ENCODE measurements at places on chromosomes 2 and 18. TPM values are rescaled to one million over a fixed set of nuclear protein-coding genes. Genes with fewer than 3 reads are reported as not detected.

- DNase-seq: no peak
Measured at GRCh38 chr2:181307203-181307991, 149.8 kb upstream of the ITGA4 start.

- DNase-seq: no peak
Measured at GRCh38 chr2:46351750-46352138, 54.5 kb downstream of the EPAS1 start.

DNA sequence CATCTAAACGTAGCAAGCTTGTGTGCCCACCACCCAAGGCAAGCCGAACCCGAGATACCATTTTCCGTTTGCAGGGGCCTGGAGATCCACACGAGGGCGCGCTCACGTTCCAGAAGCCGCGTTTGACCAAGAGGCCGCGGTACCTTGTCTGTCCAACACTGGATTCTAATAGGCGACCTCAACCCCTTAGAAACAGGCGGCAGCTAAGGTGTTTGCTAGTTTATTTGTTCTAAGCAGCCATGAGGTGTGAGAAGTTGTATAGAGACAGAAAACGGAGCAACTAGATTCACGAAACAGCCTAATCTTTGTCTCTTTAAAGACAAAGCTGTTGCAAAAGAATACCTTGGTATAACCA lies 4.2 kb downstream of the HOXD11 start:
- DNase-seq: peak; percentile 20

- no peak for DNase-seq
Measured at GRCh38 chr2:200360364-200360763, 53.9 kb downstream of the SPATS2L start.

- DNase-seq: no peak
Measured at GRCh38 chr2:156562124-156562523, 125.9 kb downstream of the GPD2 start.

Gene ZNF892
- total RNA-seq: 0.32 TPM

- DNase-seq: no peak
Measured at GRCh38 chr2:188576651-188577050, 285.0 kb downstream of the GULP1 start.

DNA sequence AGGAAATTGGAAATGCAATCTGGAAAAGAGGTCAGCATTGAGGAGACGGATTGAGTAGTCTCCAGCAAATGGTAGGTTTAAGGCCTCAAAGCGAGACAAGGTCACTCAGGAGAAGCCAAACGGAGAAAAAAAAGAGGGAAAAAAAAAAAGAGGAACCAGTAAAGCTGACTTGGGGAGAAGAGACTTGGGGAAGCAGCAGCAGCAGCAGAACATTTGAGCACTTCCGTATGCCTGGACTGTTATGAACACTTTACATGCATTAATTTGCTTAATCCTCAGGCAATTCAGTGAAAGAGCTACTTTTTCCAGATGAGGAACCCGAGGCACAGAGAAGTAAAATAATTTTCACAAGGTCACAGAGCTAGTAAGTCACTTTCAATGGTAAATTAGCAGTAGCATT lies 81.3 kb downstream of the OSBPL6 start:
- DNase-seq: no peak

- no peak for DNase-seq
Measured at GRCh38 chr2:206240327-206240726, 34.1 kb upstream of the ZDBF2 start.

DNA sequence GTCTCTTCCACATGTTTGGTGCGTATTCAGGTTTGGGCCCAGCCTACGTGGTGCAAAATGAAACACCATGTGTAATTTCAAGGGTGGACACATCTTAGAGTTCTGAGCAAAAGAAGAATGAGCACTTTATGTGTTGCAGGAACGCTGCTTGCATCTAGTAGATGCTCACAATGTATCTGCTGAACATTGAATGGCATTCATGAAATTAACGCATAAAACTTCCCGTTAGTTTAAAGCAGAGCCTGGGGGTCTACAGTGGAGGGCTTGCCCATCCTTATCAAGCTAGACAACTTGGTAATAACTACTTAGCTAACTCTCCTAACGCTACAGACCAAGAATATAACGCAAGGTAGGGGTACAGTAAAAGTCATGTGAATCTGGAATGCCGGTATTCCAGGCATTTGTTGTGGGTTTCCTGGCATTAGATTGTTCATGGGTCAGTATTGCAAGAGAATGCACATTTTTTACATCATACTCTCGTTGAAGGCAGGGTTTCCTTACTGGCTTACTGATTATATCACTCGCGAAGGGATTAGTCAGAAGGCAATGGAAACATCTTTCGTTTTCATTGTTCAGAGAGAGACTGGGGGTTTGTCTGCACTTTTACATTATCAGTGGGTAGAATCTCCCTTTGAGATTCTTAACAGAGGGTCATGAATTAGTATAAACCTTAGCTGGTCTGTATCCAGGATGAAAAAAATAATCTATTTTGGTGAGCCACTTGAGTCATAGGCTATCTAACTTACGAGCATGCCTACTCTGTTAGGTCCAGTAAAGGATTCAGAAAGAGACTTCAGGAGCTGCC lies 229.5 kb upstream of the EPAS1 start:
- DNase-seq: peak; percentile 95

Gene DNAH7
- total RNA-seq: 0.06 TPM

- DNase-seq: peak; percentile 48
Measured at GRCh38 chr2:44550561-44550960, 188.8 kb downstream of the CAMKMT start.

- no peak for DNase-seq
Measured at GRCh38 chr2:135925571-135925970, 49.3 kb upstream of the MCM6 start.

Gene C2orf69
- total RNA-seq: 17.4 TPM

DNA sequence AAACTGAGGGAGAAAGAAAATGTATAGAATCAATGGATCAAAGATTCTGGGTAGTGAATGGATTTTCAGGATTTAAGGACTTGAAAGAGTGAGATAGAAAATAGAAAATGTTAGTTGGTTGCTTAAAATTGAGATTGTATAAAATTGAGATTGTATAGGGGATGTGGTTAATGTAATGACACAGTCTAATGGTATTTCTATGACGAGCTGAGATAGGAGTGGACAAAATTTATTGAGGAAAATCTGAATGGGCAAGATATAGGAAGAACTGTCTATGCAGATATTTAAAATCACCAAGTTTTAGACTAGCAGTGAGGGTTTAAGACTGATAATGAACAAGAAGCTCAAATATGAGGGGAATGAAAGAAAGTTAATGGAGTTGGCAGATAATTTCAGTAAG lies 406.6 kb downstream of the NYAP2 start:
- peak; percentile 34 for DNase-seq

Gene NLRC4
- total RNA-seq: not detected

GRCh38 chr2:208256192-208256782 lies 1.4 kb upstream of the IDH1 start:
- DNase-seq: no peak

DNA sequence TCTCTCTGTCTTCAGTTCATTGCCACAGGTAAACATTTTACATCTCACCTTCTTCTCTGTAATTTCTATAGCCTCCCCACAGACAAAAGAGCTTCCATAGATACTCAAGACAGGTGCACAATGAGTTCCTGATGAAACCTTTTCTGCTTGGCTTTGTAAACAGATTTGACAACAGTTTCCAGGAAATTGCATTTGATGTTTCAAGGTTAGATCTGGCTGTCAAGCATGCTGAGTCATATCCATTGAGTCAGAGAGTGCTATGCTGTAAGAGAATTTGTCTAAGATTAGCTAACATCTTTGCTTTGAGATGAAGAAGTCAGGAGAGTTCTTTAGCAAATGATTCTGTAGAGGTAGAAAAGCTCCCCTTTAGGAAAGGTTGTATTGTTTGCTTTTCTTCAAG lies 40.6 kb upstream of the MAP2 start:
- DNase-seq: peak; percentile 83

DNA sequence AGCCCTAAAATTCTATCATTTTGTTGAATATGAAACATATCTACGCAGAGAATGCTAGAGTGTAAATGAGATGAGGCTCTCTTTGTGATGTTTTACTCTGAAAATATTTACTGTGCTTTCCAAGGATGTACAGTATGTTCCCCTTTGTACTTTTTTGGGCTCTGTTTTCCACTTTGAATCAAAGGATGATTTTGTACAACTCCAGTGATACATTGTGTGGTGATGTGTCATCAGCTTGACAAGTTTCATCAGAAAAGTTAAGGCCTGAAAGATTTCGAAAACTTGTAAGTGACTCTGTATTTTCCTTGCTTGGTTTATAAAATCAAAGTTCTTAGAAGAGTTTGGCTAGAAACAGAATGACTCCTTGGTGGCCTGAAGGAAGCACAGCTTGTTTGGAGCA lies 206.3 kb downstream of the LTBP1 start:
- DNase-seq: peak; percentile 44

Gene MAPK4
- total RNA-seq: not detected

DNA sequence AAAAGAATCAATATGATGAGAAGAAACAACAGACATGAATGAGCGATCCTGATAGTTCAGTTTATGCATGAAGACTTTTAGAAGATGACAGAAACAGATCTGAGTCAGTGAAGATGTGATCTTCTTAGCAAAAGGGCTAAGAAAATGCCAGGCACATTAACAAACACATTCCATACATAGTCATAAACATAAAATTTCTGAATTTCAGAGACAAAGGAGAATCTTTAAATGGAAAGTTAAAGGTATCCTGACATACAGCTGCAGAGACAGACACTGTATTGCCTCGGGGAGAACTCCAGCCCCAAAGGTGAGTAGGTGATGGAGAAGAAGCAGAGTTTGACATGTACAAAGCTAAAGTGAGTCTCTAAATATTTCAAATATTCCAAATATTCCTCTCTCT lies 40.6 kb upstream of the FN1 start:
- no peak for DNase-seq

Gene MTCL1
- 20.5 TPM for total RNA-seq

Gene PROKR1
- not detected for total RNA-seq

DNA sequence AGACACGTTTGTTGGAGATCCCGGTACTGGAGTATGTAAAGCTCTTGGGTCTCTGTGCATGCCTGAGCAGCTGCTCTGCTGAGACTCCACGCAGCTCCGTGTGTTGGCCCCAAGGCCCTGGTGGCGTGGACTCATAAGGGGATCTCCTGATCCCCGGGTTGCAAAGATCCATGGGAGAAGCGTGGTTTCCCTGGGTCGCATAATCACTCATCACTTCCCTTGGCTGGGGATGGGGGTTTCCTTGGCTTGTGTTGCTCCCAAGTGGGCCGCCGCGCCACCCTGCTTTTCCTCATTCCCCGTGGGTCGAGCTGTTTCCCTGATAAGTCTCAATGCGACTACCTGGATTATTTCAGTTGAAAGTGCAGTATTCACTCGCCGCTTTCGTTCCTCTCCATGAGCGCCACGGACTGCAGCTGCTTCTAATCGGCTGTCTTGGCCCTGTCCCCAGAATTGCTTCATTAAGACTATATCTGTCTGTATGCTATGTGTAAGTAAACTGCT lies 76.0 kb downstream of the EPC2 start:
- DNase-seq: no peak

Gene NAT8
- not detected for total RNA-seq

DNA sequence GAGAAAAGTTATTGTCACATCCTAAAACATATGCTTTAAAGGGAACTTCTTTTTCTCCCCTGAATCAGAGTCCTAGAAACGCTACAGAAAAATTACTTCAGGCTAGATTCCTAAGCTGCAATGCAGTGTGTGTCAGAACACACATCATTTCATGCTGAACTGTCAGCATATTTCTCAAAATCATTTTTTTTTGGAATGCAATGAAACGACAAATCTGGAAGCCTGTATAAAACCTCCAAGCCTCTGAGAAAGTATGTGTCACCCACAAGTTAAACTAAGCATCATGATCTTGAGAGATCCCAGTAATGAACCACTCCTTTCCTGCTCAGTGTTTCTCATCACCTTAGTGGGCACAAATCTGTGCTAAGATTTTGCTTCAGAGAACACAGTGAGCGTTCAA lies 276.2 kb downstream of the ZNF521 start:
- DNase-seq: peak; percentile 3

DNA sequence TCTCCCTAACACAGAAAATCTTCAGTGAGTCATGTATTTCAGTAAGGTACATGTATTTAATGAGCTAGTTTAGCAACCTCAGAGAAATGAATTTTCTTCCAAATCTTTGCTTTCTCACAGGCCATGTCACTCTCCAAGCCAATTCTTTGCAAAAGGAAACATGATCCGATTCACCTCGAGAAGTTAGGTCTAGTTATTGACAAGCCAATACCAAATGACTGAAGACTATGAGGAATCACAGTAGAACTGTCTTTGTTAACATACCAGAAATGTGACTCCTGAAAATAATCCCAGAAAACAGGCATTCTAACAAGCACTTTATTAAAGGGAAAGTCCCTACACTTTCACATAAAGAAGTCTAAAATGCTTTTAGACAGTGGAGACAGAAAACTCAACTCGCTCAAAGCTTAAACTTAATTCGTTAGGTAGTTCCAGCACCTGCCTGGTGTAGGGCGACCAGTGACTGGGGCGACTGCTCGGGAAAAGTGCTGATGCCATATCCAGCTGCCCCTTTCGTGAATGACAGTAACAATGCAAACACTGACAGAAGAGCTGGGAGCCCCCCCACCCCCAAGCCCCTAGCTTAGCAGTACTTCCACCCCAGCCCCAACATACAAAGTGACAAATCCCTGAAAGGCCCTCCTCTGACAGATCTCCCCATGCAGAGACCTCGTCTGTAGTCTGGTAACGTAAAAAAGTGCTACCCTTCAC lies 1.8 kb downstream of the MEMO1 start:
- DNase-seq: no peak

Gene CXCR4
- total RNA-seq: not detected

GRCh38 chr2:28929581-28929980 lies 35.1 kb downstream of the WDR43 start:
- no peak for DNase-seq

GRCh38 chr2:128573531-128573930 lies 254.9 kb upstream of the HS6ST1 start:
- DNase-seq: no peak

DNA sequence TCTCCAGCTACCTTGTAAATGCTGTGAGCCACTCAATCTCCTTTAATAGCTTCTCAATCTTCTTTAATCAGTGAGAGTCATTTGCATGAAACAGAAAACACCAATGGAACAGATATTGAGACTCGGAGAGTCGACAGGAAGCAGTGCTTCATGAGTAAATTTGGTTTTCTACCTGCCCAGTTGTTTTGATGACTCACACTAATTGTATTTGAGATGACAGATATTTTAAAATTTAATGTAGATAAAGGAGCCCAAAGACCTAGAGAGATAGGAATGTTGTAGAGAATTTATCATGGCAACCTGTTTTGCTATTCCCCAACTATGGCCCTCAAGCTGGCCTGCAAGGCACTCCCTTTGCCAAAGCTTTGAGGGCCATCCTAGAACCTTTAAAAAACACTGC lies 119.1 kb downstream of the CDC42EP3 start:
- no peak for DNase-seq

GRCh38 chr2:15940661-15941480 lies 521 bp downstream of the MYCN start:
- no peak for DNase-seq

Gene GPBAR1
- not detected for total RNA-seq

DNA sequence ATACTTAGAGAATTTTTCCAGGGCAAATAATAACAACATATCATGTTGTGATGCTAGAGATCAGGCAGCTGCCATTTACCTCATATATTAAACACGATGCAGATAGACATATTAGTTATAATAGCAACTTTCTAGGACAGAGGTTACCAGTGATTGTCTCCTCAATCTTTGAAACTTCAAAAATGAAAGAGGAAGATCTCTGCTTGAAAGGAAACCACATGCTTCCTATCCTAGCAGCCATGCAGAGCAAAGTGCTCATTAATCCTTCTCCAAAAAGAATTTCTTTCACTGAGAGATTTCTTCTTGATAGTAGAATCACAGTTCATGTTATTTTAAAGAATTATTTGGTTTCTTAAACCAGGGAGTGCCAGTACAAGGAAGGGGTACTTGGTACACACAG lies 317.2 kb downstream of the CPS1 start:
- no peak for DNase-seq

Data from HT1080 (cell line).